ENCODE measurements at places on chromosomes 6 and 20.

- no peak for DNase-seq
Observed at GRCh38 chr20:41664584-41664983, 46.4 kb upstream of the CHD6 start.

DNA sequence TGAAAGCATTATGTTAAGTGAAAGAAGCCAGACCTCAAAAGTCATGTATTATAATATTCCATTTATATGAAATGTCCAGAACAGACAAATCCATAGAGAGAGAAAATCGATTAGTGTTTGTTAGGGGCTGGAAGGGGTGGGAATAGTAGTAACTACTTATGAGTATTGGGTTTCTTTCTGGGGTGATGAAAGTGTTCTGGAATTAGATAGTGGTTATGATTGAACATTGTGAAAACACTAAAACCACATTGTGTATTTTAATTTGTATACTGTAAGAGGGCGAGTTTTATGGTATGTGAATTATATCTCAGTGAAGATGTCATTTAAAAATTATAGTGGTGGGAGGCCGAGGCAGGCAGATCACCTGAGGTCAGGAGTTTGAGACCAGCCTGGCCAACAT lies 52.0 kb upstream of the KIF13A start:
- no peak for DNase-seq

DNA sequence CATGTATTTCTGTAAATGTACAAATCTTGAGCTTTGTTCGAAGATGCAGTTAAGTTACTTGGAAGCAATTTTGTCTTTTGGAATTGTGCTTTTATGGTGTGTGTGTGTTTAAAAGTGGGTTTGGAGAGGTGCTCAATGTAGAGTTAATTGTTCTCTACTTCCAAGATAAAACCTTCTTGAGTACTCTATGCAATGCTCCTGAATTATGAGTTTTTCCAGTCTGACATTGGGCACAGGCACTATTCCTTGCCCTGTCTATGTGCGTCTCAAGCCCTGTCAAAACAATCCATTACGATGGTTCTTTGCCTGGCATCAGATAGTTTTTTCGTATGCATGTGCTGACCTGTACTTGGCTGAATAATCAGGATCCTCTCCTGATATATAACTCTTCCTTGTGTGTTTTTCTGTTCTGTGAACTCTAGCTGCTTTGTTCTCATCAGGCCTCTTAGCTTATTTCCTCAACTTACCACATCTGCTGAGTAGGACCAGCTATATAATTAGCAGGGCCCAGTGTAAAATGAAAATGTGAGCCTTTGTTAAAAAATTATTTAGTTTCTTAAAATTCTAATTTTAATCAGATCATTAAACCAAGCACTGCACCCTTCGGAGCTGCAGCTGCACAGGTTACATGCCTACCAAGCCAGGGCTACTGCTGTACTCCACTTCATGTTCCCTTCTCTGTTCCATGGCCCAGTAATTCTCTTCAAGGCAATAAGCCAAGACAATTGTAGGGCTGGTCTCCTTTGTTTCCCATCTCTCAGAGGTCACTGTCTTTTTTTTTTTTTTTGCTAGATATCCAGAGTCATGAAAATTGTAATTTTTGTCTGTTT lies 160.1 kb downstream of the ZFAND3 start:
- no peak for DNase-seq

- DNase-seq = no peak
Observed at GRCh38 chr6:134884752-134885151, 65.1 kb downstream of the ALDH8A1 start.

DNA sequence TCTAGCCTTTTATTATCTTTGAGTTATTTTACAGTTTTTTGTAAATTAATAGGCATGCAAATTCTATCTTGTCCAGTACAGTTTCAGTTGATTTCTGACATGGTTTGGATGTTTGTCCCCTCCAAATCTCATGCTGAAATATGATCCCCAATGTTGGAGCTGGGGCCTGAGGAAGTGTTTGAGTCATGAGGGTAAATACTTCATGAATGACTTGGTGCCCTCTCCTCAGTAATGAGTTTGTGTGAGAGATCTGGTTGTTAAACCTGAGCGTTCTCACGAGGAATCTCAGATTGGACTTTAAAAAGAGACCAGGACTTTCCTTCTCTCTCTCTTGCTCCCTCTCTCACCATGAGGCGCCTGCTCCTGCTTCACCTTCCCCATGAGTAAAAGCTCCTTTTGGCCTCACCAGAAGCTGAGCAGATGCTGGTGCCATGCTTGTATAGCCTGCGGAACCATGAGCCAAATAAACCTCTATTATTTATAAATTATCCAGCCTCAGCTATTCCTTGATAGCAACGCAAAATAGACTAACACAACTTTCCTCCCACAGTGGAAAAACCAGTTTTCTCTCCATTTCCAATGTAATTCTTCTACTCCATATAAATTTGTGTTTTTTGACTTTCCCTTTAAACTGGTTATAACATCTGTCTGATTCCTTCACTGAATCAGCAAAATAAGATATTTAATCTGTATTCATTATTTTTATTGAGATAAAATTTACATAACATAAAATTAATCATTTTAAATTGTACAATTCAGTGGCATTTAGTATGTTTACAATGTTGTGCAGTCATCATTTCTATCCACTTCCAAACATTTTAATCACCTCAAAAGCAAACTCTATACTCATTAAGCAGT lies 78.7 kb upstream of the PRSS16 start:
- no peak for DNase-seq

- DNase-seq = no peak
Observed at GRCh38 chr6:37516920-37517405, 17.3 kb upstream of the CCDC167 start.

DNA sequence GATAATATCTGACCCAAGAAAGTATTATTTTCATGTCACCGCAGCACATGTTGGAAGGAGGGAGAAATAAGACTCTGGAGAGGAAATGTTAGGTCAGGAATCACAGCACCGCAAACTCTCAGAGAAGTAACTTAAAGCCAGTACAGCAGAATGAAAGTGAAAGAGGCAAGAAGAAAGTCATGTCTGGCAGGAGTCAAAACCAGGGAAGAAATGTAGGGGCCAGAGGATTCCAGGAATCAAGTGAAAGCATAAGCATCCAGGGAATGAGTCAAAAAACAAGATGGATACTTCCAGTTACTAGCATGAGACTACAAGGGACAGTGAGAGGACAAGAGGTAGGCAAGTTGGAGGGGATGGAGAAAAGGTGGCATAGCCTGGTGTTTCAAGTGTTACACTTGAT lies 80.4 kb downstream of the AK9 start:
- no peak for DNase-seq

DNA sequence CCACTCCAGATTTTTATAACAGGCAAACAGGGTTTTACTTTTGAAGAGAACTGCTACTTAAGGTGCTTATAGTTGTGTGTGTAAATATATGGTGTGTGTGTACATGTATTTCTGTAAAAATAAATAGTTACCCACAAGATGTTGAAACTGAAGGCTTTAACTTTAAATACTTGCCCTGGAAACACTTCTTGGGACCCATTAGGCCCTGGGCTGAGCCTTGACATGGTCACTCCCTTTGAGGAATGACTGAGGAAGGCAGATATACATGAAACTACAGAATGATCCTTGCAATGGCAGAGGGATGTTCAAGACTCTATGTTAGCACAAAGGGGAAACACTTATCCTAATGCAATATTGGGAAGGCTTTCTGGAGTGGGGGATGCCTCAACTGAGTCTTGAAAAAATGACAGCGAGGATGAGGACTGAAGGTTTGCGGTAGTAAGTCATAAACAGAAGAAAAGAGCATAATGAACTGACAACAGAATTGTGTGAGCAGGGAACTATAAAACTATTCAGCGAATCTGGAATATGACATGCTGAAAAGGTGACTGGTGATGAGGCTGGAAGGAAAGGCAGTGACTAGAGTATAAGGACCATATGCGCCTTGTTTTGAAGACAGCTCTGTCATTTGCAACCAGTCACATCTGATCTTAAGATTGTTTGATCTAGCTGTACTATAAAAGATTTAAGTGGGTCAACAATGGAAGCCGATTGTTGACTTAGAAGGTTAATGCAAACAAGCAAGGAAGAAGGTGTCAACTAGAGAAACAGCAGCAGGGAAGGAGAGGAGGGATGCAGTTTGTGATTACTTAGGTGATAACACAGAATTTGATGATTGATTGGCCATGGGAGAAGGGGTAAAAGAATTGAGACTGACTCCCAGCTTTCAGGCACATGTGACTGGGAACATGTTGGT lies 64.4 kb upstream of the COL21A1 start:
- DNase-seq = no peak

GRCh38 chr20:45173522-45173921 lies 1.2 kb upstream of the PI3 start:
- DNase-seq = no peak

GRCh38 chr6:25053875-25054371 lies 118.2 kb upstream of the RIPOR2 start:
- DNase-seq = no peak

GRCh38 chr20:38692436-38693411 lies 31.6 kb upstream of the SLC32A1 start:
- DNase-seq = no peak

DNA sequence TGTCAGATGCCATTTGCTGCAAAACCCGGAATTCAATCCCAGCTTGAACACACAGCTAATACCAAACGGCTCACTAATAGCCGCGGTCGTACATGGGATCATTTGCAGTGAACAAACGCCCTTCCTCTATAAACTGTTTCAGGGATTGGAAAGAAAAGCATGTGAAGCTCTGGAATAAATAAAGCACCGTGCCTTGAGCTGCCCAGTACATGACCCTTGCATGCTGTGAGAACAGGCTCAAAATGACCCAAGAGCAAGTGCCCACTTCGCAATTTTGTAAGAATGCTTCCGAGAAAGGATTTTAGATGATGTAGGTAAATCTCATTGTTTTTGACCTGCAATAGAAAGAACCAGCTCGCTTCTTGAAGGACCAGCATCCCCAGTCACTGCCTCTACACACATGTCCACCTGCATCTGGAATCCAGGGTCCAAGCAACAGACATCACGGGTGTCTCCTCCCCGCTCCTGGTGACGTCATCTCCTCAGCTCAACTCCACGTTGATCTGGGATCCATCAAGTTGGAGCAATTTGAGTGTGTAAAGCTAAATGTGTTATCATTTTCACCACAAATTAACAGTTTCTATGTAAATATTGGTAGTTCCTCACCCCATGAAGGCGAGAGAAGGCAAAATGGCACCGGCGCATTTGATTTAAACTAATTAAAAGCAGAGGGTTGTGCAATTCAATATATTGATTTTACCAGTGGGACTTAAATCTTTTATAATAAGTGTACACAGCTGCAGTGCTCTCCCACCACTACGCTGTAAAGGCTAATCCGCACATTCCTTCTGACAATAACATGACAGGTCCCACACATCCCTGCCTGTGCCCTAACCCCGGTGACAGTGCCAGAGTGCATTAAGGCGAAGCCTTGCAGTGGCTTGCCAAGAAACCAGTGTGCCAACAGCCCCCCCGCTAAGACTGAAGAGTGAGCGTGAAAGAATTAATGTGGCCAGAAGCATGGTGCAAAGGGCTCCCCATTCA lies 6.2 kb downstream of the BMP7 start:
- no peak for DNase-seq

GRCh38 chr6:97312241-97312640 lies 29.2 kb upstream of the MMS22L start:
- DNase-seq = no peak

DNA sequence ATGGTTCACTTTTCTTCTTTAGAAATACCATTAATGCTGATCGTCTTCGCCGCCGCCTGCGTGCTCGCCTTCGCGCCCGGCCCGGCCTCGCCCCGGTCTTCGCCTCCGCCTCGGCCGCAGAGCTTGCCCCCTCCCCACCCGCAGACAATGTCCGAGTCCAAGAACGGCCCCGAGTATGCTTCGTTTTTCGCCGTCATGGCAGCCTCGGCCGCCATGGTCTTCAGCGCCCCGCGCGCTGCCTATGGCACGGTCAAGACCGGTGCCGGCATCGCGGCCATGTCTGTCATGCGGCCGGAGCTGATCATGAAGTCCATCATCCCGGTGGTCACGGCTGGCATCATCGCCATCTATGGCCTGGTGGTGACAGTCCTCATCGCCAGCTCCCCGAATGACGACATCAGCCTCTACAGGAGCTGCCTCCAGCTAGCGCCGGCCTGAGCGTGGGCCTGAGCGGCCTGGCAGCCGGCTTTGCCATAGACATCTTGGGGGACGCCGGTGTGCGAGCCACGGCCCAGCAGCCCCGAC lies 4.8 kb upstream of the PRPH2 start:
- no peak for DNase-seq

DNA sequence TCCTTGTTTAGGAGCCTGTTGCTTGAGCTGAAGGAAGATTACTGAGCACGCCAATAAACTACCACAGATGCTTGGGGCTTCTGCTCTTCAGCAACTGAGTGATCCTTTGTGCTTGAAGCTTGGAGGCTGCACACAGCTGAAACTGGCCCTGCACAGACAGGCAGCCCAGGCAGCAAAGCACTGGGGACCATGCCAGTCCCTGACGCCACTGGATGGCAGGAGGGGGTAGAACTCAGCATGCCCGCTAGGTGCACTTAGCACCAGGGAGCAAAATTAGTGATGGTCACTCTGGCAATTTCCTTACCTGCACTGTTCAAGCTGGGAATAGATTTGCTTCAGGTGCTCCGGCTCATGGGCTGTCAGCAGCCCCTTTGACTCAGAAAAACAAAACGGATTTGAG lies 91.5 kb downstream of the FAM50B start:
- DNase-seq = no peak

- DNase-seq = no peak
Observed at GRCh38 chr6:41984623-41985022, 43.0 kb upstream of the CCND3 start.

DNA sequence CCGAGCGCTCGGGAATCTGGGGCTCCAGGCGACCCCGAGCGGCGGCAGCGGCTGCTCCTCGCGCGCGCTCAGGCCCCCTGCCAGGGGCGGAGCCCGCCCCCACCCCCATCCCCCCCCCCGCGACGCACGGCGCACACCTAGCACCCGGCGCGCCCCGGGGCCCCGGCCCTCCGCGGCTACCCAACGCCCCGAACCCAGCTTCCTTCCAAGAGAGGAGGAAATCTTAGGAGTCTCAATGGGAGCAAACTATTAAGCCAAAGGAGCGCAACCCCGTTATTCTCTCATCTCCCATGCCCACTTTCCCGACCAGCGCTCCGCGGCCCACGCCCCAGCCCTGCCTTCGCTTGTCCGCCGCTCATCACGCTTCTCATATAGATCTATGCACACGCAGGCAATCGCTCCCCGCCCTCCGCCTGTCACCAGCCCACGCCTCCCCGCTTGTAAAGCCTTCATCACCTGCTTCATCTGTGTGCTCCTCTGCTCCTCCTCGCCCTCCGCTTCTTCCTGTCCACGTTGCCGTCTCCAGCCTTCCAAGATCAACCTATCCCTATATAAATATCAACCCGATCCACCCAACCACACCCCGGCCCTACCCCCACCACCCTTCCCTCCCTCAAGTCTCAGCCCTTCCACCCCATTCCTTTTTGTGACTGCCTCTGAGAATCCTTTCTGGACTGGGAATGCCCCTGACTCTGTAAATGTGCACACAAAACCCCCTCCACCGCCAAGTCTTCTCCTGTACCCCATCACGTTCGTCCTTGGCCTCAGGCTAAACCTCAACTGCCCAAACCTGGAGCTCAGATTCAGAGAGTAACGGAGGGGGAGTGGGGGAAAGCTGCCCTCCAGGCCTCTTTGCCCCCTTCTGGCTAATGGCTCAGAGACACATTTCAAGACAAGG lies at the start of gene DLK2:
Gene DLK2, minus strand, starts transcription at position 18 of the 898 bp plus-strand sequence. CDS start 723 bp downstream, outside the sequence.
- DNase-seq = no peak

- DNase-seq = no peak
Observed at GRCh38 chr20:19758501-19759331, 658 bp downstream of the RIN2 start.

- DNase-seq = no peak
Observed at GRCh38 chr6:13362412-13362811, 34.1 kb upstream of the TBC1D7 start.

Data from esophagus squamous epithelium (tissue), 5 donors.